ENCODE measurements at places on chromosomes 3 and 15. TPM values are rescaled to one million over a fixed set of nuclear protein-coding genes. Genes with fewer than 3 reads are reported as not detected.

GRCh38 chr3:11510001-11510340, 133.7 kb downstream of the VGLL4 start:
- DNase-seq = peak; percentile 38

GRCh38 chr15:91068966-91069365, 31.1 kb upstream of the SV2B start:
- DNase-seq = no peak

DNA sequence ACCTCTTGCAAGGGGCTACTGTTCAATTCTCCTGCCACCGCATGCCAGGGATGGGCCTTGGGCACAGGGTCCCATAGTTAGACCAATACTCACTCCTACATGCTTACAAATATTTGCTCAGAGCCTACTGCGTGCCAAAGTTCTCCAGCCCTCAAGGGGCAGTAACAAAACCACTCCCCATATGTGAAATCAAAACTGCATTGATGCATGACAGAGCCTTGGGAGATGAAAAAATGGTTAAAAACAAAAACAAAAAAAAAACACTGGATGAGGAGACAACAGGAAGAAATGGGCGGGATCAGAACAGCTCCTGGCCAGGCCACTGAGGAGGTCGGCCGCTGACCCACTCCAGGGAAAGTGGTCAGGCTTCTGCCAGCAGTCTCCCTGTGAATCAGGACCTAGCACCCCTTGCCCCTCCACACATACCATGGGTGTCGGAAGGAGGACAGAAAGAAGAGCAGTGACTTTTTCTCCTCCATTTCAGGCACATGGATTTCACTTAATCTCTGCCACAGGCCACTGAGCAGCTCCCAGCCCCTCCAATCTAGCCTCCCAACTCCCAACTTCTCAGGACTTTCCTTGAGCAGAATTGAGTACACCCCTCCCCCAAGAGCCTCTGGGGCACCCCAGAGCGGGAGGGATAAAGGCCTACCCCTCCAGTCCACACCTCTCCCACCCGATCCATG, 2.8 kb downstream of the PLXNB1 start:
- DNase-seq = no peak

DNA sequence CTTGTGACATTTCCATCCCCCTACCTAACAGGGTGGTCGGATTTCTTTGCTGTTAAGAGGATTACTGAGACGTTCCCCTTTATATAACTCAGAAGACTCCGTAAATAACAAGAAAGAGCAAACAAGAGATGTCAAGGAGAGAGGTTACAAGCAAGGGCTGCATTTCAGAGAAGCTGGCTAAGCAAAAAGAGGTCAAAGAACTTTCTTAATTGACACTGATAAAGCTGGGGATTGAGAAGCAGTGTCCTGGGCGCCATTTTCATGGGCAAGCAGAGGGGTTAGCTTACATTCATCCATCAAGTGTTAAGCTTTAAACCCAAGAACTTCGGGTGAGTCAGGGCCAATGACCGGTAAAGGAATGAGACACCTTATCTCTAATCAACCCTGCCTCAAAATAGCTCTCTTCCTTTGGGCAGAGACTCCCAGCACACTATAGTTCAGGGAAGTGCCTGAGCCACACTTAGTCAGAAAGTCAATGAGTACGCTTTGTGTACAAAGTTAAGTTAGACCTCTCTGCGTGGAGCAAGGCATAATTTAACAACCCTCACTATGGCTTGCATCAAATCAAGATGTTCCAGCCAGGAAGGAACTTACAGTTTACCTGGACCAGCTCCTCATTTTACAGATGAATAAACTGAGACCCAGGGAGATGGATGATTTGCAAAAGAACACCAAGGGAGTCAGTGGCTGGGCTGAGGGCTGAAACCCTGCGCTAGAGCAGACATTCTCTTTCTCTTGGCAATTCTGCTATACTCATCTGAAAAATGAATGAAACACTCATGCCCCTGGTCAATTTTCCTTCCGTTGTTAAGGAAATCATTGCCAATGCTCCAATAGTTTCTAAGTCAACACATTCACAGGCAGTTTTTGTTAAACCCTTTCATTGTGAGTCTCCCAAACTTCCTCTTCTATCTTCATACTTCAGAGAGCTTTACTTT, 44.6 kb downstream of the CCNL1 start:
- DNase-seq = peak; percentile 51

GRCh38 chr3:175948041-175948440, 1088.9 kb downstream of the NAALADL2 start:
- no peak for DNase-seq

GRCh38 chr3:29194139-29194538, 86.7 kb upstream of the RBMS3 start:
- no peak for DNase-seq

DNA sequence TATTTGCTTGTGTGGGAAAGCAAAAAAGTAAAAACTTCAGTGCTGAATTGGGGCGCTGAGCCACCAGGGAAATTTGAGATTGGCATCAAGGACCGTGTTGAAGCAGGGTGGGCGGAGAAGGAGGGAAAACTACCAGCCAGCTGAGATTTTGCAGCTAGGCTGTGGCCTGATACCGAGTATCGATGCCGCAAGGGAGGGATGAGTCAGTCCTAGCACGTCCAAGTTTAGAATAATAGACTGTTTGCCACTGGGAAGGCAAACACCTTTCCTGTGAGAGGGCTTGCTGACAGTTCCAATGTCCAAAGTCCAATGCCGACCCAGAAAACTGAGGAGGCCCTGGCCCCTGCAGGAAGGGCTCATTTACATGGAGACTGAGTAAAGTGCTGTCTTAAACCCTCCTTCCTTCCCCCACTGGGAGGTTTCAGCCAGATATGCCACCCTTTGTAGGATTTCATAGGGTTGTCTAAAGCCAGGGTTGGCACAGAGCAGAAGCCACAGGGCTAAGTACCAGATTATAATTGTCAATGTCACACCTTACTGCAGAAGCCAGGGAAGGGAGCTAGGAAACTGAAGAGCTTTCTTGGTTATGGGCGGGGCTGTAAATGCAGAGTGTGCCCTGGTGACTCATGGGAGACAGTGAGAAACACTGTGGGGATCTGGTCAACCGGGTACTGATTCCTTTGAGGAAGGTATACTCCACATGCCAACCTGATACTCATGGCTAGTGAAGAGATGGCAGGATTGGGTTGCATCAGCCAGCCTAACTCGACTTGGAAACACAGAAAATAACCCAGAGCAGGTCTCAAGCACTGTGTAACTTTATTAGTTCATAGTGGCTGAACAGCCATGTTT, 28.4 kb upstream of the PIK3CB start:
- DNase-seq = peak; percentile 46

GRCh38 chr3:56783644-56784447, 17.9 kb downstream of the ARHGEF3 start:
- peak; percentile 56 for DNase-seq

DNA sequence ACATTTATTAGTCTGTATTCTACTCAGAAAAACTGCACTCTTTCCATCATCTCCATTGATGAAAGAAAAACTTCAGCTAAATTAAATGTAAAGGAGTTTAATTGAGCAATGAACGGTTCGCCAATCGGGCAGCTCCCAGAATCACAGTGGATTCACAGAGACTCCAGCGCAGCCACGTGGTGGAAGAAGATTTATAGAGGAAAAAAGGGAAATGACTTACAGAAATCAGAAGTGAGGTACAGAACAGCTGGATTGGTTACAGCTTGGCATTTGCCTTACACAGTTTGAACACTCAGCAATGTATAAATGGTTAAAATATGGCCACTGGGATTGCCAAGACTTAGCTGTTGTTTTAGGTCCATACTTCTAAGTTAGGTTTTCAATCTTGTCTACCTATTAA, 2.8 kb upstream of the SUCLG2 start:
- no peak for DNase-seq

DNA sequence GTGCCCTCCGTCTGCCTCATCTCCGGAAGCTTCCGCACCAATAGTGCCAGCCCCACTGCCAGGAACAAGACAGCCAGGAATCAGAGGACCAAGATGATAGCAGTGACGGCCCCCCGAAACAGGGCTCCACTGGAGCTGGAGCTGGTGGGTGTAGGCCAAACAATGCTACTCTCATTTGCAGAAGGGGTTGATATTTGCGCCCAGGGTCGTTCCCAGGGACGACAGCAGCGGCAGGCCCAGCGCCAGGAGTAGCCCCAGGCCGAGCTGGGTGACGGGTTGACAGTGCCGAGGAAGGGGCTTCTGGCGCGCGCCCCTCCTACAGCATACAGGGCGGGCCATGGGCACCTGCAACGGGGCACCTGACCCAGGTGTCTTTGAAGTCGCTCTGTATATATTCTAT, 301.4 kb downstream of the CNTN6 start:
- no peak for DNase-seq

DNA sequence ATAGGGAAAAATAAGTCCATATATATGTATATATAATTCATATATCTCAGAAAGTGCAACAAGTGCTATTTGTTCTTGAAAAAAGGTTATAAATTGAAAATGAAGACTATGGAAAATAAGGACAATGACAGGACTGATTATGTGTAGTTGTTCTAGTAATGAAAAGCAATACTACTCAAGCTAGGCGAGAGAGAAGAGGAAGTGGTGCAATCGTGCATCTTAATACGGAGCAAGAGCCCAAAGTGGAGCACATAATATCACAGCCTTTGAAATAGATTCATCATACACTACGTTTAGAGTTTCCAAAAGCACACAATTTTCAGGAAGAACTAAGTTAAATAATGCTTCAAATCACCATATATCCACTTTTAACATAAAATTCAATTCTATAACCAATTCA, 87.9 kb downstream of the ULK4 start:
- DNase-seq = no peak

GRCh38 chr15:77052556-77052955, 18.4 kb downstream of the TSPAN3 start:
- no peak for DNase-seq

DNA sequence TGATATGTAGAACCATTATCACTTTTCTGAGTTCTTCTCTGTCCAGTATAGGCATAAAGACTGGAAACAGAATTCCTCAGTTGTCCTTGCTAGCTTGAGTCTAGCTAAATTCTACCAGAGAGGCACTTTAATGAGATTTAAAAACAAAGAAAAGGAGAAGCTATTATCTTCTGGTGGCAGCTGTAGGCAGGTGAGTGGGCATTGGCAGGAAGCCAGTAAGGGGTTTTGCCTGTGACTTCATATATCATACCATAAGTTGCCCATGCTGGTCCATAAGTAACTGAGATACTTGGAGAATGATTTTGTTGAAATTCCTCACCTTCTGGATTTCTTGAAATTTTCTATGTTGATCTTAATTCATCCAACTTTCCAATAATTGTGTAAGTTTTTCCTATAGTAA, 402.3 kb upstream of the TGFBR2 start:
- DNase-seq = no peak

DNA sequence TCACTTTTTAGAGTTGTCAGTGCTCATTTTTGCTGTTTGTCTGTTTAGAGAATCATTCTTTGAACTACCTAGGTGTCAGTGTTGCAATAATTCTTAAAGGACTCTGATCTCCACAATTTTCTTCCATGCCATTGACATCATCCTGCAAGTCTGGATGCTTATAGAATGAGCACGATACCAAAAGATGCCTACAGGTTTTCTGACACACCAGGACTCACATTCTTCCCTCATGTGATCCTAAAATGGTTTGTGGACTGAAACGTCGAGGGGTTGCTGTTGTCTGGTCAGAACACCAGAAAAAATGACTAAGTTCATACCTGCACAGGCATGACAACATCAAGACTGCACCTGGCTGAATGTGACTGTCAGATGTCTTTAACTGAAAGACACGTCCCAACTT, 95.9 kb downstream of the SEMA5B start:
- DNase-seq = no peak

DNA sequence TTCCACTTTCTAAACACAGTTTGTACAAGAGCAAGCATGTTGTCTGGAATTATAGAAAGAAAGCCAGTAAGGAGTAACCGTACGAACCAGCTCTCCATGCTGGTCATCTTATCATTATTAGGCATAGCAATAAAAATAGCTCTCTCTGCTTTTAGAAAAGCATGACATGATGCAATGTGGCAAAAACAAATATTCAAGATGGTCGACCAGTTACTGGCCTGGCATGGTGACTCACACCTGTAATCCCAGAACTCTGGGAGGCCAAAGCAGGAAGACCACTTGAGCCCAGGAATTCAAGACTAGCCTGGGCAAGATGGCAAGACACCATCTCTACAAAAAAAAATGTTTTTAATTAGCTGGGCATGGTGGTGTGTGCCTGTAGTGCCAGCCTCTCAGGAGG, 2.6 kb upstream of the MAP4 start:
- DNase-seq = no peak

The INSYN1 gene
- total RNA-seq = 79.3 TPM

The ZNF860 gene
- total RNA-seq = 0.13 TPM

The LIPC gene
- 0.68 TPM for total RNA-seq

The THSD4 gene
- 68.3 TPM for total RNA-seq

The ADAMTS9 gene
- 28.0 TPM for total RNA-seq

The FETUB gene
- total RNA-seq = not detected

The MST1R gene
- 1.8 TPM for total RNA-seq

The IL17RB gene
- 2.6 TPM for total RNA-seq

Measured in left cardiac atrium (tissue), 4 donors.